Cerebellar cortex (tissue), 1 donor: ENCODE measurements at places on chromosomes 12 and 14.

- no peak for DNase-seq
Measured at GRCh38 chr12:92431146-92431545, 271.6 kb upstream of the PLEKHG7 start.

DNA sequence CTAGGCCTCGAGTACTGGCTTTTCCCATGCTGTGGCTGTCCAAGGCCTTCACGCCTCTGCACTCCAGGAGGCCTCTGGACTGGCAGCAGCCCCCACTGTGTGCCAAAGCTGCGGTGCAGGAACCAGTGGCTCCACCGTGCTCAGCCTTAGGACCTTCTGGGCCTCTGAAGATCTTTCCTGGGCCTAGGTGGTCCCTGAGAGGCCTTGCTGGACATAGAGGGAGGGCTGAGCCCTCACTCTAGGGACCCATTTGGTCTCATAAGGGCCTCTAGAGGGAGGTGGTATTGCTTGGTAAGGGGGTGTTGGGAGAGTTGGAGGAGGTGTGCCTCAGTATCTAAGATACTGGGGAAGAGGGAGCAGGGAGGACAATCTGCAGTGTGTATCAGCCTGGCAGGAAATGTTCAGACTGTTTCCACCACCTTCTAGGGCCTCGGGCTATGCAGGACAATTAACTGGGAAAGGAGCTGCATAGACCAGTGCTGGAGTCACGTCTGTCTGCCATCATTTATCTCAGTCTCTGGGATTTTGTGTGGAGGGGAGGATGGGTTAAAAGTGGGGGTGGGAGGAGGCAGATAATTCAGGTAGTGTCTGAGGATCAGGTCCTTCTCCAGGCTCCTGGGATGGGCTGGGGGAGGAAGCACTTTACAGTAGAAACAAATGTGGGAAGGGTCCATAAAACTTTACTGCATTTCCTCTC, 2.9 kb downstream of the HOXC5 start:
- no peak for DNase-seq

DNA sequence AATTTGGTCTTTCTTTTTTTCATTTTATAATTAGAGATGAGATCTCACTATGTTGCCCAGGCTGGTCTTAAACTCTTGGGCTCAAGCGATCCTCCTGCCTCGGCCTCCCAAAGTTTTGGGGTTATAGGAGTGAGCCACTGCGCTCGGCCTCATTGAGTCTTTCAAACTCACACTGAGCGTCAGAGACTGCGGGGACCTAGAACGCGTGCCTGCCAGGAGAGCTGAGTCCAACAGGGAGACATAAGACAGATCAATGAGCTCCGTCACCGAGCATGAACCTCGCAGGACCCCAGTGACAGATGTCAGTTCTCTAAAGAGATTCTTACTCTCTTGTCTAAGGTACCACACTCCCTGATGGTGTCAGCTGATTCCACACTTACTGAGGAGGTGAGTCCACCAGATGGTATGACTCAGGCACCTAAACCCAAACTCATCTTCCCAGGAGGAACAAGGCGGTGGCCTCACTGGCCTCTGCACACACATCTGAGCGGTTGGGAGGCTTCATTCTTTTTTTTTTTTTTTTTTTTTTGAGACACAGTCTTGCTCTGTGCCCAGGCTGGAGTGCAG, 58.9 kb downstream of the CCDC88C start:
- DNase-seq, result no peak

- peak; percentile 52 for DNase-seq
Measured at GRCh38 chr12:116497051-116497591, 62.1 kb upstream of the MAP1LC3B2 start.
